H1 (cell line): ENCODE measurements at places on chromosomes 1 and 21. TPM values are rescaled to one million over a fixed set of nuclear protein-coding genes. Genes with fewer than 3 reads are reported as not detected.

DNA sequence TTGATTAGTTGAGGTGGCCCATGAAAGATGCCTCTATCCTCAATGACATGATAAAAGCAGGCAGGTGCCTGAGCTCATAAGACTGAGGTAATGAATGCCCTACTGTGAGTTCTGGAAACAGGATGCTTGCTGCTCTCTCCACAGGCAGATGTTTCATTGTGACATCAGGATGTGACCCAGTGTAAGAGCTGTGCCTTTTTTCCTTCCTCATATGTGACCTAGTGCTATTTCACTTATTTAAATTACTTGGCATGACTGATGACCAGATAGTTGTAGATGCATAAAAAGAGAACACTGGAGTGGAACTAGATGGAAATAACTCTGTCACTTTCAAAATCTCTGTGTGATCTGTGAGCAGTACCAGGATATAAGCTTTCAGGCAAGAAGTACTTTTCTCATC lies 31.9 kb downstream of the KIF14 start:
- no peak for DNase-seq

DNA sequence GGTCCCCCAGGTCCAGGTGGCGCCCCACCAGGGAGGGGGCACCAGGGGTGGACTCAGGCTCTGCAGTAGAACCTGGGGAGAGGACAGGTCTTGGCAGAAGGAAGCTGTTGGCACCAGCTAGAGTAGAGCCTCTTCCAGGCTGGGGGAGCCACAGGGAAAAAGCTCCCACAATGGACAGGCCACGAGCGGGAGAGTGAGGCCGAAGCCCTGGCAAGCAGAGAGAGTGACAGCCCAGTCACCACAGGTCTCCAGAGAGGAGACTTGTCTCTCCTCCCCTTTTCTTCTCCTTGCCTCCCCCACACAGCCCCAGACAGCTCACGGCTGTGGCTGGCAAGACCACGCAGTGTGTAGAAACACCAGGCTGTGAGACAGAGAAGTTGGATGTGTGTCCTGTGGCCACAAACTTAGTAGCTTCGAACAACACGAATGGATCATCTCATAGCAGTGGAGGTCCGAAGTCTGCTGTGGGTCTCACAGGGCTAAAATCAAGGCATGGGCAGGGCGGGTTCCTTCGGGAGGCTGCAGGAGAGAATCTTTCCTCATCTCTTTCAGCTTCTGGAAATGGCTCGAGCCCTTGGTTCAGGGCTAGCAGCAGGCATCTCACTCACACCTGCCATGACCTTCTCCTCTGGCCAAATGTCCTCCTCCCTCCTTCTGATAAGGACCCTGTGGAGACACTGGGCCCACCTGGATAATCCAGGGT lies 3.3 kb downstream of the KRTAP12-4 start:
- DNase-seq: no peak

GRCh38 chr1:93756657-93757056 lies 75.0 kb upstream of the BCAR3 start:
- no peak for DNase-seq

GRCh38 chr1:228867951-228868730 lies 132.9 kb downstream of the RHOU start:
- no peak for DNase-seq

- no peak for DNase-seq
These were observed 46.0 kb upstream of the COG2 start for GRCh38 chr1:230596306-230596705.

The FCGR2B gene
- 0.05 and 0.11 TPM in 2 replicates for polyA plus RNA-seq
